ENCODE measurements at places on chromosomes 12 and 14.

DNA sequence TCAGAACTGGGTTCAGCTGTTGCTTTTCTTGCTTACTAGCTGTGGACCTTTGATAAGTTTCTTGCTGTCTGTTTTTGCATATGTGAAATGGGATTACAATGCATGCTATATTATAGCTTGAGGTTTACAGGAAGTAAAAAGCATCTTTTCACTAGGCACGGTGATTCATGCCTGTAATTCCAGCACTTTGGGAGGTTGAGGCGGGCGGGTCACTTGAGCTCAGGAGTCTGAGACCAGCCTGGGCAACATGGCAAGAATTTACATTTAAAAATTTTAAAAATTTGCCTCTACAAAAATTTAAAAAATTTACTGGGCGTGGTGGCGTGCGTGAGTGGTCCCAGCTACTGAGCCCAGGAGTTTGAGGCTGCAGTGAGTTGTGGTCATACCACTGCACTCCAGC is 42.0 kb downstream of the CALM1 start:
- DNase-seq = no peak

GRCh38 chr14:56138928-56139327 is 20.7 kb downstream of the PELI2 start:
- DNase-seq = no peak

DNA sequence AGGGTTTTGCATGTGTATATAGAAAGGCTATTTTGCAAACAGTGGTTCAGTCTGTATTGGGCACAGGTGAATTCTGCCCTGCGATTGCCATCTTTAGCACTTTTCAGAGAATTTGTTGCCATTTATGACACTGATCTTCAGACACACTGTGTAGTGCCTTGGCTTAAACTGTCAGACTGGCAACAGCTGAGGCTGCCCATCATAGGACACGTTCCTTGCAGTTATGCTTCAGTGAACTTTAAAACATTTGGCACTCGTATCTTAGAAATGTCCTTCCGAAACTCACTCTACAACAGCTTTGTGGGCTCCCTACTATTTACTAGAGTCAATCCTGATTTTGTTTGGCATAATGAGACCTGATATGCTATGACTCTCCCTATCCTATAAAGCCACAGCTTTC is 29.1 kb downstream of the AP5M1 start:
- DNase-seq = no peak

- no peak for DNase-seq
These were observed 15.5 kb downstream of the SYT1 start for GRCh38 chr12:78880078-78880477.

GRCh38 chr12:49624921-49625577 is 1.7 kb downstream of the PRPF40B start:
- no peak for DNase-seq

DNA sequence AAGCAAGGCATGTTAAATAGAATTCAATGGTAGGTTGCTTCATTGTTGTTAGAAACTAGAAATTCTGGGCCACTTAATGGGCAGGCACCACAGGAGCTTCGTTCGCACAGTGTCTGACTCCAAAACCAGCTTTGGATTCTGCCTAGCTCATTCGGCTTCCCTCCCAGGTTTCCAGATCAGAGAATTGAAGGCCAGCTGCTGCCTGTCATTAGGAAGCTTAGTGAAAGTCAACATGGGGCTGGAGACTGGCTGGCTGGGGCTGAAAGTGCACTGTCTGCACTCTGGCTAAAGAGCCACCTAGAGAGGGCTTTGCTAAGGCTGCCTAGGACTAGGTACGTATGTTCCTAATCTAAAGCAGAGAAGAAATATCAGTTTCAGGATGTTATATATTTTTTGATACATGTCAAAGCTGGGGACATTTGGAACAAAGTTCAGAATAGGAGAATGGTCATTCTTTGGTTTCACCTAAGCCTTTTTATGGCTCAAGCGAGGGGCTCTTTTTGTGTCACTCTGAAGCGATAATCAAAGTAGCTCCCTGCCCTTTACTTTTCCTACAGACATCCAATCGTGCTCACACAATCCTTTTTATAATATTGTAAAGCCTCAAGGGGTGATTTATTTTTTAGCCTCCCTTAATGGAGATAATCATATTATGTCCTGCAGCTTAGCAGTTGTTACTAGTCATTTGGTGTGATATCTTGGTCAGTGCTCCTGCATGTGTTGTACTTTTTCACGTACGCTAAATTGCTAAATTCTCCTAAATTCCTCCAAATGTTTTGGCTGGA is 238.5 kb upstream of the NAV3 start:
- no peak for DNase-seq

DNA sequence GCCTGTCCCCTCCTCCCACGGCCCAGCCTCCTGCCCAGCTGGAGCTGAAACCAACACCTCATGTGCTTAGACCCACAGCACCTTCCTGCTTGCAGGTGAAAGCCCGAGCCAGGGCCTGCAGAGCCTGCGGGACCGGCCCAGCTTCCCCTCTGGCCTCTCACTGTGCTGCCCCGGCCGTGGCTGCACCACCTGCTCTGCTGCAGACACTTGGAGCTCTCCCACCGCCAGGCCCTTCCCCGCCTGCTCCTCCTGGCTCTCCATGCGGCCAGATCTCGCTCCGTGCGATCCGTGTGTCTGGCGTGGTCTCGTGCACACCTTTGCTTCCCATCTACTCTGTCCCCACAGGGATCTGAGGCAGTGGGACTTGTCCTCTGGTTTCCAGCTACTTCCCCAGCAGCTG is 72.2 kb upstream of the FBRSL1 start:
- DNase-seq = no peak

GRCh38 chr14:23428686-23429495 is 6.6 kb downstream of the MYH7 start:
- DNase-seq = no peak

DNA sequence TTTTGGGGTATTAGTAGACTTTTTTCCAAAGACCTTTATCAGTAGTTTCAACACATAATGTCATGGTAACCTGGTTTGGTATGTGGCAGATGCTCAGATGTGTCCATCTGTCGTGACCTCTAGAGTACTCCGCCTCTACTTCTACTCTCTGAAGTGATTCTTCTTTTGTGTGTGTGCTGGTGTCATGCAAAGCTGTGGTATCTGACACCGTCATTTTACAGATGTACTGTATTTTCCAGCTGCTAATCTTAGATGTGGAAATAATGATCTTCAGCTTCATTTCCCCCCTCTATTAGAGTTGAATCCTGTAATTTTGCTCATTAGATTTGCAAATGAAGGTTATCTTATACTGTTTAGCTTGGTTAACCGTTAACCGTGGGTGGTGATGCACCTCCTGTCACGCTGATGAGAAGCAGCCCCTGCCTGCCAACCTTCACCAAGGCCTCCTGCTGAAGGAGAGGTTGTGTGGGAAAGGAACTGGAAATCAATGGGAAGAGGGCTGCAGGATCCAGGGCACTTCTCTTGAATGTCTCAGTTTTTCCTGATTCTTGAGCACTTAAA is 222.4 kb upstream of the AMIGO2 start:
- peak; percentile 38 for DNase-seq

- no peak for DNase-seq
These were observed 57.1 kb upstream of the LHX5 start for GRCh38 chr12:113528606-113529293.

DNA sequence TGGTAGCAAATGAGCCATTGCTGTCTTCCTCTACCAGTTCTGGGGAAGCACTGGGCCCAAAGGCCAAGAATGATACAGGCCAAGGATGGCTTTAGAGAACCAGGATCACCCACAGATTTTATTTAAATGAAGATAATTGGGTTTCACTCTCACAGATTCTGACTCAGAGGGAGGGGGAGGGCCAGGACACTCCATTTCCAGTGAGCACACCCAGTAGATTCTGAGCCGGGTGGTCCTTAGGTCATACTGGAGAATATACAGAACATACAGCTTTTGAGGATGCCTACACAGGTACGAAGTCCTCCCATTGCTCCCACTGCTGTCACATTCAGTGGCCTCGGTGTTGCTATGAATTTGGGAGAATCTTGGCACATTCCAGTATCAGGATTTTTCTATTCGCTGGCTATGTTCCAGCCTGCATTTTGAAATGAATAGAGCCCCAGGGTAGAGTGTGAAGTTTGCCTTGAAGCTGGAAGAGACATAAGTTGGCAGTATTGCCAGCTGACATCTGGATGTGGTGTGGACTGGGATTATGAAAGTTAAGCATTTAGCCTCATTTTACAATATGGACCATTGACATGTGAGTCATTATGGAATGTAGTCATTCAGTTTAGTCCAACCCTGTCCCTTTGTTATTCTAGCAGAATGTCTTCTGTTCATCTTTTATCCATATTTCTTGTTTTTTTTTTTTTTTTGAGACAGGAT is 45.8 kb upstream of the POC1B start:
- no peak for DNase-seq

All from stimulated activated CD4-positive, alpha-beta T cell treated with anti-CD3 and anti-CD28 coated beads, Interleukin-4, amount 100 ng/mL, for 4 hours (primary cell).